ENCODE measurements at places on chromosomes 7 and 10. TPM values are rescaled to one million over a fixed set of nuclear protein-coding genes. Genes with fewer than 3 reads are reported as not detected.

DNA sequence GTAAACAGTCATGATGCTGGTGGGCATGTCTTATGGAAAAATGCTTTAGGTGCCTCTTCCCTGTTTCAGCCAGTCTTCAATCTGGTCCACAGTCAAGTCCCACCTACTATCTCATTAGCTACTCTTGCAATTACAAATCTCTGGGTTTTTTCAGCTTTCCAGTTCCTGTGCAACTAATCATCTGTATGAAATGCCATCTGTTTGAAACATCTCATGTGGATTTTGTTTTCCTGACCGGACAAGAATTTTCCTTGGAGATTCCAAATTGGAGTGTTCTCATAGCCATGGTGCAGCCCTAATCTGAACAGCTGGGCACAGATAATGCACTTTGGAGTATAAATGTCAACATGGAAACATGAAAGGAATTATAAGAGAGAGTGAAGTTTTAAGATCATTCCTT, 41.3 kb upstream of the CALN1 start:
- H3K27me3 ChIP-seq = 0 out of 2 replicates have a peak, but pooled peaks cover 3% of the 10 kb centered on the region
- no peak for DNase-seq
- no peak overlapping the region for H3K27ac ChIP-seq
- no peak overlapping the region for H3K4me3 ChIP-seq
- no peaks in the 10 kb centered on the region for H3K36me3 ChIP-seq

The ZNF25 gene
- total RNA-seq = 3.7 TPM

- H3K4me1 ChIP-seq = no peaks in the 10 kb centered on the region
- H3K36me3 ChIP-seq = no peaks in the 10 kb centered on the region
- DNase-seq = peak; percentile 64
- H3K27ac ChIP-seq = no peak overlapping the region
Measured at GRCh38 chr10:120221873-120222485, 235.0 kb upstream of the PLPP4 start.

- peak; percentile 71 for DNase-seq
- H3K36me3 ChIP-seq = peaks cover 10% of the 10 kb centered on the region
- peaks cover 20% of the 10 kb centered on the region for H3K4me1 ChIP-seq
Measured at GRCh38 chr10:34319197-34319846, 495.8 kb downstream of the PARD3 start.

GRCh38 chr7:30664184-30664885, 17.9 kb downstream of the CRHR2 start:
- H3K36me3 ChIP-seq = no peaks in the 10 kb centered on the region
- no peaks in the 10 kb centered on the region for H3K27me3 ChIP-seq
- no peak overlapping the region for H3K27ac ChIP-seq
- H3K4me1 ChIP-seq = peaks cover 14% of the 10 kb centered on the region

The C7orf57 gene
- total RNA-seq = 0.06 TPM

- H3K27me3 ChIP-seq = no peaks in the 10 kb centered on the region
- no peaks in the 10 kb centered on the region for H3K4me1 ChIP-seq
- no peak overlapping the region for H3K4me3 ChIP-seq
- no peaks in the 10 kb centered on the region for H3K36me3 ChIP-seq
Measured at GRCh38 chr7:4642468-4643203, 39.5 kb upstream of the FOXK1 start.

GRCh38 chr10:7084280-7085005, 326.4 kb downstream of the SFMBT2 start:
- H3K27me3 ChIP-seq = no peaks in the 10 kb centered on the region
- no peak for DNase-seq
- H3K4me1 ChIP-seq = no peaks in the 10 kb centered on the region
- H3K27ac ChIP-seq = no peak overlapping the region
- H3K36me3 ChIP-seq = no peaks in the 10 kb centered on the region

GRCh38 chr7:66330961-66331360, 125.8 kb downstream of the TPST1 start:
- no peak overlapping the region for H3K27ac ChIP-seq
- peak; percentile 13 for DNase-seq
- no peaks in the 10 kb centered on the region for H3K36me3 ChIP-seq
- no peak overlapping the region for H3K4me3 ChIP-seq

DNA sequence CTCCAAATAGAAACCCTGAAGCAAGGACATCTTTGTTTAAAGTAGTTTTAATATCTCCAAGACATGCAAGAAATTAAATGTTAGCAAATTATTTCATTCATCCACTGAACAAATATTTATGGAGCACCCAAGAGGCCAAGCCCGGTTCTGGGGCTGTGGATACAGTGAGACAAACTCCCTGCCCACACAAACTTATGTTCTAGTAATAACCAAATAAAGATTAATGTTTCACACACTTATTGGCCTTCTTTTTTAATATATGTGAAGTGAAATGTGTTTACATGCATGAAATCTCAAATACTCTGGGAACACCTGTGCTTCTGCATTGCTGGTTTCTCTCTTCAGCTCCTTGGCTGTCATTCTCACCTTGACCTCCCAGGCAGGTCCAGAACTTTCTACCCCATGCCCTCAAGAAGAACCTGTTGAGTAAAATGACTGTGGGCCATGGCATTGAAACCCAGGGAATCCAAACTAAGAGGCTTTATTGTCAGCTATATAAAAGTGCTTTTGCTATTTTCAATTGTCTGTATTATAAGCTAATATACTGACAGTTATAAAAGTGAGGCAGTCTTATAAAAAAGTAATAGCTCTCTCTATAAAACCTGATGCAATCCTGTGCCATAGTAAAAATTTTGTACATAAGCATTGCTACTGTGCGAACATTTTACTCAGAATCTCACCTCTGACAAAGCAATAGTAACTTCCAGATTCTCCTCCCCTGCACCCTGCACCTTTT, 43.7 kb downstream of the SVIL start:
- no peak overlapping the region for H3K27ac ChIP-seq
- no peak overlapping the region for H3K4me3 ChIP-seq
- no peaks in the 10 kb centered on the region for H3K27me3 ChIP-seq

The GPR37 gene
- total RNA-seq = 0.30 TPM

The SKIDA1 gene
- total RNA-seq = 1.8 TPM

The PRTFDC1 gene
- total RNA-seq = not detected

DNA sequence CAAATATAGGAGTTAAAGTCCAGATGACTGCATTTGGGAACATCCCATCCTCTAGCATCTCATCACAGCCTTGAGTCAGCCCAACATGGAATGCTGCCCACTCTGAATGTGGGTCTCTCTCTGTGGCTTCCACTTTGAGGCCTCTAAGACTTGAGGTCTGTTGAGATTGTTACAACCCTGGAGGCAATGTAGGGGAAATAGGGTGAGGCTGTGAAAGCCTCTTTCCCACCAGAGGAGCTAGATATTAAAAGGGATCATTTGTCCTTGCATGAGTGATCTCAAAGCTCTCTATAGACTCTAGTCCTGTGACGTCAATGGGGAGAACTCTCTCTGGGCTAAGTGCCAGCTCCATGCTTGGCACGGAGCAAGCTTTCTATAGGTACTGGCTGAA, 6.4 kb upstream of the GOLGA7B start:
- H3K27ac ChIP-seq = peak overlapping the region; percentile 16
- H3K36me3 ChIP-seq = no peaks in the 10 kb centered on the region
- H3K4me1 ChIP-seq = peaks cover 30% of the 10 kb centered on the region
- H3K4me3 ChIP-seq = no peak overlapping the region

The TNS3 gene
- total RNA-seq = 65.1 TPM

- DNase-seq = no peak
- H3K27me3 ChIP-seq = peaks cover 10% of the 10 kb centered on the region
- no peaks in the 10 kb centered on the region for H3K36me3 ChIP-seq
Measured at GRCh38 chr10:116722736-116723427, 19.5 kb downstream of the HSPA12A start.

- no peak overlapping the region for H3K27ac ChIP-seq
- H3K36me3 ChIP-seq = no peaks in the 10 kb centered on the region
- H3K4me1 ChIP-seq = peaks cover 3% of the 10 kb centered on the region
- no peak for DNase-seq
- H3K27me3 ChIP-seq = no peaks in the 10 kb centered on the region
Measured at GRCh38 chr10:23318359-23318758, 26.2 kb downstream of the C10orf67 start.

DNA sequence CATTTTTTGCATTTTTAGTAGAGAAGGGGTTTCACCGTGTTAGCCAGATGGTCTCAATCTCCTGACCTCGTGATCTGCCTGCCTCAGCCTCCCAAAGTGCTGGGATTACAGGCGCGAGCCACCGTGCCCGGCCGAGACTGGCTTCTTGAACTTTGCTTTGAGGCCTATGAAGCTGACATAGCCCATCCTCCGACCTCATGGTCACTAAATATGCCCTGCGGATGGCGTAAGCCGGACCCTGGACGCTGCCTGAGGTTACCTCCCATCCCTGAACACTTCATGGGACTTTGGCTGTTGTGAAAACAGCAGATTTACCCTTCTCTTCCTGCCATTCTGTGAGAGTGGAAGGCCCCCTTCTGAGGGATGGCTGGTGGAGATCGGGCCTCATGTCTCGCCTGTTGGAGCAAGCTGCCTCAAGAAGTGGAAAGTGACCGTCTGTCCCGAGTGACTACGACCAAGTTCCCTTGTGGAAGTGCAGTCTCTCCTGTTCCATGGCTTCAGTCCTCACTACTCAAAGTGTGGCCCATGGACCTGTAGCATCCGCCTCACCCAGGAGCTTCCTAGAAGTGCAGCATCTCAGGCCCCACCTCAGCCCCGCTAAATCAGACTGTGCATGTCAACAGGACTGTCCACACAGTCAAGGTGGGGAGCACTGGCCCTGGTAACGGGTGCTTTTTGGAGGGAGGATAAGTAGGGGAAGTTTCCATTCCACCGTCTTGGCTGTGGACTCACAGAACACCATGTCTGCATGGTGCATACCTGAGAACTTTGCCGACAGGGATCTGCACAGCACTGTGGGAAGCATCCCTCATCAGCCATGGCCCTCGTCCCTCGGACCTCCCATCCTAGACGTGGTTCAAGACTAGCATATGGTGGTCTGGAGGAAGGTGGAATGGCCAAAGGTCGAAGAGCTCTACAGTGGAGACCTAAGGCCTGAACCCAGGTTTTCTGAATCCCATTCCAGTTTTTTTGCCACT, 210.5 kb upstream of the SHH start:
- no peak overlapping the region for H3K4me3 ChIP-seq
- no peak for DNase-seq
- H3K4me1 ChIP-seq = no peaks in the 10 kb centered on the region
- H3K27ac ChIP-seq = no peak overlapping the region

The SLC18A3 gene
- not detected for total RNA-seq

- DNase-seq = no peak
- H3K4me1 ChIP-seq = no peaks in the 10 kb centered on the region
Measured at GRCh38 chr10:131071721-131072120, 239.8 kb downstream of the TCERG1L start.

- DNase-seq = peak; percentile 76
- H3K27ac ChIP-seq = peak overlapping the region; percentile 70
- no peak overlapping the region for H3K4me3 ChIP-seq
- H3K27me3 ChIP-seq = no peaks in the 10 kb centered on the region
Measured at GRCh38 chr10:58746474-58747185, 234.0 kb downstream of the BICC1 start.

- DNase-seq = no peak
- peak overlapping the region; percentile 27 for H3K4me3 ChIP-seq
- peaks cover under 1% of the 10 kb centered on the region for H3K27me3 ChIP-seq
- no peak overlapping the region for H3K27ac ChIP-seq
- H3K4me1 ChIP-seq = peaks cover 1% of the 10 kb centered on the region
Measured at GRCh38 chr7:156998988-156999957, 11.2 kb downstream of the MNX1 start.

DNA sequence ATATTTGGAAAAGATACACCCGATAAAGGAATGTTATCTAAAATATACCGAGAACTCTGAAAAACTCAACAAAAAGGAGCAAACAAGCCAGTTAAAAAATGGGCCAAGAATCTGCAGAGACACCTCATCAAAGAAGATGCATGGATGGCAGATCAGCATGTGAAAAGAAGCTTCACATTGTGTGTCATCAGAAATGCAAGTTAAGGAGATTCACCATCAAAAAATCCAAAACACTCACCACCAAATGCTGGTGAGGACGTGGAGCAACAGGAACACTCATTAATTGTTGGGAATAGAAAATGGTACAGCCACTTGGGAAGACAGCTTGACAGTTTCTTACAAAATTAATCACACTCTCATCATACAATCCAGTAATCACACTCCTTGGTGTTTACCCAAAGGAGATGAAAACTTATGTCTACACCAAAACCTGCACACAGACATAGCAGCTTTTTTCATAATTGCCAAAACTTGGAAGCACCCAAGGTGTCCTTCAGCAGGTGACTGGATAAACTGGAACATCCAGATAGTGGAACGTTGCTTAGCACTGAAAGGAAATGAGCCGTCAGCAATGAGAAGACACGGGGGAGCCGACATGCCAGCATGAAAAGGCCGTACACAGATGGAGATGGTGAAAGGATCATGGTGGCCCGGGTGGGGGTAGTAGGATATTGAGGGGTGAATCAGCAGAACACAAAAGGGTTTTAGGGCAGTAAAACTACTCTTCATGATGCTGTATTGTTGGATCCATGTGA, 27.9 kb upstream of the PWWP2B start:
- H3K4me3 ChIP-seq = no peak overlapping the region
- no peaks in the 10 kb centered on the region for H3K4me1 ChIP-seq
- H3K27ac ChIP-seq = no peak overlapping the region
- no peak for DNase-seq
- H3K27me3 ChIP-seq = no peaks in the 10 kb centered on the region

GRCh38 chr10:5775685-5776084, 37.5 kb downstream of the GDI2 start:
- DNase-seq = no peak
- no peaks in the 10 kb centered on the region for H3K27me3 ChIP-seq
- no peak overlapping the region for H3K4me3 ChIP-seq
- H3K36me3 ChIP-seq = peaks cover 35% of the 10 kb centered on the region

The SAP25 gene
- total RNA-seq = 0.30 TPM

- H3K4me3 ChIP-seq = no peak overlapping the region
- H3K27ac ChIP-seq = no peak overlapping the region
- peaks cover 3% of the 10 kb centered on the region for H3K36me3 ChIP-seq
- H3K27me3 ChIP-seq = no peaks in the 10 kb centered on the region
- no peak for DNase-seq
Measured at GRCh38 chr10:87771871-87772500, 46.0 kb downstream of the ATAD1 start.

The PALD1 gene
- total RNA-seq = 12.8 TPM
